ENCODE measurements at places on chromosomes 1 and 21. TPM values are rescaled to one million over a fixed set of nuclear protein-coding genes. Genes with fewer than 3 reads are reported as not detected.

Gene FCRL2
- total RNA-seq = not detected

Gene FALEC
- not detected for total RNA-seq

Gene TRIM67
- total RNA-seq = not detected

Gene EPRS1
- total RNA-seq = 123 TPM

Gene CRABP2
- total RNA-seq = 1.2 TPM

DNA sequence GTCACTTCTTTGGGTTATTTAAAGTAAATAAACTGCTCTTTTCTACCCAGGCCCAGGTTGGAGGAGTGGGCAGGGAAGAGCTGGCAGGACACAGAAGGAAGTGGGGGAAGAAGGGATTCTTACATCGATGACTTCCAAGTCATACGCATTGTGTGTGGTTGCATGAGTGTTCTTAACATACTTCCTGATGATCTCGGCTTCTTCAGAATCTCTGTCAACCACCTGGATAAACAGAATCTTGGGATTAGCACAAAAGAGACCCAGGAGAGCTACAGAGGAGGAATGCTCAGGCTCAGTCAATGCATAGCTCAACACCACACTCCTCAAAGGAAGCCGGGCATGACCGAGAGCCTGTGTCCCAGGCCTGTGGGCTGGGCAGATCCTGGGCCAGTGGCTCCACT is 42.1 kb downstream of the PARP1 start:
- H3K36me3 ChIP-seq = peaks cover 76% of the 10 kb centered on the region
- no peak for DNase-seq
- H3K4me3 ChIP-seq = no peak overlapping the region
- H3K27ac ChIP-seq = no peak overlapping the region

- H3K36me3 ChIP-seq = no peaks in the 10 kb centered on the region
- peaks cover 6% of the 10 kb centered on the region for H3K27me3 ChIP-seq
- no peaks in the 10 kb centered on the region for H3K4me1 ChIP-seq
- H3K4me3 ChIP-seq = no peak overlapping the region
Observed at GRCh38 chr1:28313702-28314546, 14.9 kb upstream of the MED18 start.

DNA sequence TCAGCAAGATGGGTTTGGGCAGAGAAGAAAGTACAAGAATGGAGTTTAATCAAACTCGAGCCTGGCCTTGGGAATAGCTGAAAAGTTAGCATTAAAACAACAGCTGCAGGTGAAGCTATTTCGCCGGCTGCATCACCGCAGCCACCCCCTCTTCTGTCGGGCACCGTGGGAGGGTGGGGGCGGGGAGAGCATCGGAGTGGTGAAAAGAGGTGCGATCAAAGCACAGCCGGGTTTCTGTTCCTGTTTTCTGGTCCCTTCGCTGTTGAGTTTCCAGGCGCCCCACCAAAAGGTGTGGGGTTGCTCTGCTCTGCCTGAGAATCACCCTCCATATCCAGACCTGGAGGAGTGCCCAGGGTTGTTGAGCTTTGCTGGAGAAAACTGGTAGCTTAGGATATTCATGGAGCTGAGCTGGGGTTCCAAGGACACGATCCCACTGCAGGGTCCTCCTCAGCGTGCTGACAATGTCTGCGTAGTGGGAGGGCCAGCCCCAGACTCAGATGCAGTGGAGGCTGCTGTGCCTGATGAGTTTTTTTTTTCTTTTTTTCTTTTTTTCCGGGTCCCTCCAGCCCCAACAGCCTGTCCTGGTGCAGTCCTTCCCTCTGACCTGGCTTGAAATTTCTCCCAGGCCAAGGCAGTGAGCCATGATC is 127.5 kb upstream of the C1orf174 start:
- no peak overlapping the region for H3K4me3 ChIP-seq
- DNase-seq = no peak
- no peak overlapping the region for H3K27ac ChIP-seq
- no peaks in the 10 kb centered on the region for H3K36me3 ChIP-seq

DNA sequence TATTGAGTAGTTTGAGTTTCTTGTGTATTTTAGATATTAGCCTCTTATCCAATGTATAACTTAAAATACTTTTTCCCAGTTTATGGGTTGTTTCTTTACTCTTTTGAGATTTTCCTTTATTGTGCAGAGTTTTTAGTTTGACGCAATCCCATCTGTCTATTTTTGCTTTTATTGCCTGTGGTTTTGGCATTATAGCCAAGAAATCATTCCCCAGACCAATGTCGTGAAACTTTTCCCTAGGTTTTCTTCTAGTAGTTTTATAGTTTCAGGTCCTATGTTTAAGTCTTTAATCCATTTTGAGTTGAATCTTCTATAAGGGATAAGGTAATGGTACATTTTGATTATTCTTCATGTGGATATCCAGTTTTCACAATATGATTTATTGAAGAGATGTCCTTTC is 87.6 kb downstream of the LEPR start:
- DNase-seq = no peak
- H3K27ac ChIP-seq = no peak overlapping the region
- no peaks in the 10 kb centered on the region for H3K27me3 ChIP-seq
- H3K4me1 ChIP-seq = no peaks in the 10 kb centered on the region
- H3K4me3 ChIP-seq = no peak overlapping the region

GRCh38 chr1:178241057-178241456 is 147.2 kb downstream of the RASAL2 start:
- H3K27ac ChIP-seq = no peak overlapping the region
- H3K4me3 ChIP-seq = no peak overlapping the region
- no peaks in the 10 kb centered on the region for H3K27me3 ChIP-seq

DNA sequence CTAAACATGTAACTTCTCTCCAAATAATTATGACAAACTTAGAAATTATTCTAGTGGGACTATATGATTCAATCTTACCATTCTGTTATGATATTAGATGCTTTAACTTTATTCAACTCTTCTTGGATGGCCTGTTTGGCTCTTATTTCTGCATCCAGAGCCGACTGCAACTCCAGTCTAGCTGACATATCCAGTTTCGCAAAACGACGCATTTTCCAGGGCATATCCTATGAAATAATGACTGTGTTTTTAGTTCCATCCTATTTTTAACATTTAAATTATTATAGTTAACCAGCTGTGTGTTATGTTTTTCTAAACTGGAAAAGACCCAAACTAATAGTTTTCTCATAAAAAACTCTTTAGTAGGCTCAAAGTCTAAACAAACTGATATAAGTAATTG is 133.7 kb downstream of the COQ8A start:
- H3K4me1 ChIP-seq = peaks cover 5% of the 10 kb centered on the region
- H3K27ac ChIP-seq = no peak overlapping the region
- H3K4me3 ChIP-seq = no peak overlapping the region

All from activated CD4-positive, alpha-beta memory T cell treated with anti-CD3 and anti-CD28 coated beads, Interleukin-2, amount 10 ng/mL, durations not matched to agents 7 days and 5 days (primary cell).